A172 (cell line): ENCODE measurements at places on chromosomes 12 and 14. TPM values are rescaled to one million over a fixed set of nuclear protein-coding genes. Genes with fewer than 3 reads are reported as not detected.
A peak's percentile ranks its signal among the peaks of the same experiment; 100 is the strongest.

- DNase-seq = no peak
These were observed 594 bp upstream of the CLEC14A start for GRCh38 chr14:38256533-38256840.

Gene LRRC10
- not detected in 2 replicates for total RNA-seq

DNA sequence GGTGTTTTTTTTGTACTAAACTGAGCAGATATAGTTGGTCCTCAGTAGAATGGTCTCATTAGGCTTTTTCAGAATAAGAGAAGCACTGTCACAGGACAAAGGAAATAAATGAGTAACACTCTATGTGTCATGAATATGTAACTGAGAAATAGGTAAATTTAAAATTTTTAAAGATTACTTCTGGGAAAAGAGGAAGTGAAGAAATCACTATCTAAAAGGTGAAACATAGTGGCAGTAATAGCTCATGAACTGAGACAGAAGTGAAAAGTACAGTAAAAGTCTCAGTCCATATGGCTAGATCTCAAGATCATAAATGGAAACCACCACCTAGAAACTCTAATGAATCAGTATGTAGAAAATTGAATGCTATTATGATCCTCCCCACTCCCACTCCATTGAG is 89.3 kb upstream of the TTC7B start:
- no peak for DNase-seq

GRCh38 chr14:35369701-35370191 is 34.8 kb downstream of the NFKBIA start:
- DNase-seq = peak; percentile 50

GRCh38 chr14:74619672-74620131 is 7.7 kb upstream of the LTBP2 start:
- peak; percentile 96 for DNase-seq

- DNase-seq = no peak
These were observed 912 bp downstream of the PSME1 start for GRCh38 chr14:24136684-24137528.

GRCh38 chr14:103138301-103139131 is 15.3 kb downstream of the TNFAIP2 start:
- DNase-seq = no peak

- no peak for DNase-seq
These were observed 53.1 kb downstream of the CCNK start for GRCh38 chr14:99534333-99534732.

GRCh38 chr14:32319368-32320049 is 9.6 kb upstream of the AKAP6 start:
- peak; percentile 28 for DNase-seq

DNA sequence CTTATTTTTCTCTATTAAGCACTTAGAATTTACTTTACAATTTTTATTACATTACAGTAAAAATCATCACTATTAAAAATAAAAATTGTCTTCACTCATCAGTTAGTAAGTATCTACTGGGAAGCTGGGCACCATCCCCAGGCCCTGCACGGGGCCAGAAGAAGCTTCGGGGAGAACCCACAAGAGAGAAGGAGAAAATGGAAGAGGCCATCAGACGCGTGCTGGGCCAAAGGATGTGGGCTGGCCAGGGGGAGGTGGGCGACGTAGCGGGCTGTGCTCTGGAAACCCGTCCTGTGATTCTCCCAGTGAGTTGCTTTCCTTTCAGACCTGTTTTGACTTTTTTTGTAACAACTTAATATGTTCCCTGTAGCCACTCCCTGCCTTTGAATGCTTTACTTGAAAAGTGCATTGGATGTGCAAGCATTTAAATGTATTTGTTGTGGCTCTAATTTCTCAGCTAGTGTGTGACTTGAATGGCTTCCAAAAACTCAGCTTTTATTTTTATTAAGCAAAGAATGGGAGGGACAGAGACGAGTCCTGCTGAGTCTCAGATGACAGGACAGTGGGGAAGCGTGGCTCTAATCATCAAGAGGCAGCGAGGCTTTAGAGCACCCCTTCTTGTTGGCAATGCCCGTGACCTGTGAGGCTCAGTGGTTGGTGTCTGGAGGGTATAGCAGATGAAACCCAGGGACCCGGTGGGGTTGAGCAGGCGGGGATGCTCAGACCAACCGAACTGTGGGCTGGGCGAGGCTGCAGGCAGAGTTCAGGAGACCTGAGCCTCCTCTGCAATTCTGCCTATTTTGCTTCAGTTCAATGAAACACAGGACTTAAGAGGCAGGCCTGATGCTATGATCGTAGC is 38.8 kb downstream of the SYNE3 start:
- DNase-seq = no peak

Gene MAPKAPK5
- 42.6 and 43.8 TPM in 2 replicates for total RNA-seq

GRCh38 chr14:73612339-73613045 is at the start of gene ACOT6:
Gene ACOT6 (plus strand): TSS chr14:73612517. CDS start chr14:73612572, 55 bp downstream.
- peak; percentile 67 for DNase-seq

- DNase-seq = no peak
These were observed 457 bp downstream of the SOCS2 start for GRCh38 chr12:93572712-93573551.

Gene KCNMB4
- total RNA-seq = 0.95 and 1.1 TPM in 2 replicates
